Head of caudate nucleus (tissue), 42 donors: ENCODE measurements at places on chromosomes 4 and X.

- no peak for DNase-seq
Observed at GRCh38 chrX:79035421-79035820, 90.2 kb downstream of the P2RY10 start.

DNA sequence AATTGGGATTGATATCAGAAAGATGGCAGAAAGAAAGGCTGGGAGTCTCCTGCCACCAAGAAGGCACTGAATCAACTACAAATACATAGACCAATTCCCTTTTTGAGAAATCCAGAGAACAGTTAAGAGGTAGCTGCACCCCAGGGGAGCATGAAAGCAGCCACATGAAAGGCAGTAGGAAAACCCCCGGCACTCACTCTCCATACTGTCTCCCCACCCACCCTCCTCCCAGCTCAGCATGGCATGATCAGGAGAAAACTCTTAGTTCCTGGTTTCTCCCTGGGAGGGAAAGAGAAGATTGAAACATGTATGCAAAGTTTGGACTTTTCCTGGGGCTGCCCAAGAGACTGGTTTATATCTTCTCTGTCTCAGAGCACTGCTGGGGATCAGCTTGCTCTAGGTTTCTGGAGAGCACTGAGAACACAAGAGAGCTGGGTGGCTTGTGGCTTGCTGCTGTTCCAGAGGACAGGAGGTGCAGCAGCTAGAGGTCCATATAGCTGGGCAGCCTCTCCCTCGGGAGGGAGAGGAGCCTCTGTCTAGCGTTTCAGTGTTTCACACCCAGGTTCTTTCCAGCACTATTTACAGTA lies 305.7 kb downstream of the PDGFC start:
- DNase-seq: no peak

DNA sequence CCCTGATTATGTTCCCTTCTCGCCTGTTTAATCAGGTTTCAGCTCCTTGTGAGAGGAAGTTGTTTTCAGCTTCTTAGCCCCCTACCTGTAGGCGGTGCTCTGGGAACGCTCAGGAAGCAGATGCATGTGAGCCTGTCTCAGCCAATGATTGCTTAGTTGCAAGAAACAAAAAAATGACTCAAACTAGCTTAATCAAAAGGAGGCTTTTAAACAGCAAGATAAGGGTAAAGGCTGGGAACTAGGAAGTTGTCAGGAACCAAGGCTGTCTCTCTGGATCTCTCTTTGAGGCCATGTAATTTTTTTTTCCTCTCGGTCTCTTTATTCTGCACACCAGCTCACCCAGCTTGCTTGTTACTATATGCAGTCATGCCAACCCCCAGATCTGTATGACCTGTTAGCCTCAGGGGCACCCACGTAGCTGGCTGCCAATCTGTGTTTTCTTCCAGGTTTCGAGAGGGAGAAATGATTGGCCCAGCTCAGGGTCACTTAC lies 109.1 kb downstream of the PTTG2 start:
- no peak for DNase-seq

DNA sequence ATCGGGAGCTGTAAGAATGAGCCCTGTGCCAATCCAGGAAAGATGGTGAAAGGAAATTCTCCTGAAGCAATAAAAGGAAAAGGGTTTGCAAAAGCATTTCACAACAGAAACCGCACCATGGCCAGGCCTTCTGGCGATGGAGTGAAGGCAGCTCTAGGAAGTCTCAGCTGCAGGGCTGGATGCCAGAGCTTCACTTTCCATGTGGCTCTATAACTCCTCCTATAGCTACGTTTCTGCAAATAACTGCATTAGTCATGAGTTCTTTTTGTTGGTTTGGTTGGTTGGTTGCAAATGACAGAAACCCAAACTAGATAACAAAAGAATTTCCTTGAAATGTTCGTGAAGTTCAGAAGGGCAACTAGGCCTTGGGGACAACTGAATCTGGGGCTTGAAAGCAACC lies 84.6 kb downstream of the RELL1 start:
- no peak for DNase-seq

- peak; percentile 82 for DNase-seq
Observed at GRCh38 chr4:83010522-83011318, at the start of gene LIN54. LIN54 (minus strand) TSS chr4:83010823; CDS start chr4:82984844, 25,979 bp downstream.

DNA sequence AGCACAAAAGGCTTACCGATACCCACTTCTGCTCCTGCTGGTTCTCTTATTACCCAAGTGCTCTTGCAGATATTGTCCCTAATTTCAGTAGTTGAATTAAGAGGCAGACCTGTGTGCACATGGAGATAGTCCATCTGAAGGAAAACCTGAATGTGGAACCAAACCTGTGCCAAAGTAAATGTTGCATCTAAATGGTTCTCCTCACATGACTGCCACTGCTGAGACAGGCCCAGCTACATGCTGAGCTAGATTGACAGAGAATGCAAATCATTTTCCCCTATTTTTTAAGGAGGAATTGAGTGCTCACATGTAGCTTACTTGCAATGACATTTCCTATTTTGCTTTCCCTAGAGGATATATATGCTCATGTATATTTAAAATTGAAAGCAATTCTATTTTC lies 609.1 kb upstream of the TECRL start:
- DNase-seq: no peak

GRCh38 chr4:176921256-176921655 lies 128.5 kb upstream of the VEGFC start:
- no peak for DNase-seq

DNA sequence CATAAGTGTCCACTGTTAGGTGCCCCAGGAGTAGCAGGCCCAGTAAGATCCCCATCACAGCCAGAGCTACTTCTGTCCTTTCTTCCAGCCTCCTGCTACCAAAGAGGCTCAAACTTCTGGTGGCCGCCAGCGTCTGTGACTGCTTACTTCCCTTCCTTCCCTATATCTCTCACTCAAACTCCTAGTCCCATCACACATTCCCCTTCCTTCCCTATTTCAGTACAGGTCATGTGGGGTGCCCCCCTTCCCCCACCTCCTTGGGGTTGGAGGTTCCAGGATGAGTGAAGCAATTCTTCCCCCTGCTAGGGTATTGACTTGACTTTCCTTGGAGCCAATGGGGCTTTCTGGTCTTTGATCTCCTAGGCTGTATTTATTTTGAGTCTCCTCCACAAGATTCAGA lies at the start of gene VSIG4:
VSIG4 (minus strand) TSS at position 137 of the 400 bp plus-strand sequence; CDS start at position 55, 82 bp downstream.
- peak; percentile 30 for DNase-seq

DNA sequence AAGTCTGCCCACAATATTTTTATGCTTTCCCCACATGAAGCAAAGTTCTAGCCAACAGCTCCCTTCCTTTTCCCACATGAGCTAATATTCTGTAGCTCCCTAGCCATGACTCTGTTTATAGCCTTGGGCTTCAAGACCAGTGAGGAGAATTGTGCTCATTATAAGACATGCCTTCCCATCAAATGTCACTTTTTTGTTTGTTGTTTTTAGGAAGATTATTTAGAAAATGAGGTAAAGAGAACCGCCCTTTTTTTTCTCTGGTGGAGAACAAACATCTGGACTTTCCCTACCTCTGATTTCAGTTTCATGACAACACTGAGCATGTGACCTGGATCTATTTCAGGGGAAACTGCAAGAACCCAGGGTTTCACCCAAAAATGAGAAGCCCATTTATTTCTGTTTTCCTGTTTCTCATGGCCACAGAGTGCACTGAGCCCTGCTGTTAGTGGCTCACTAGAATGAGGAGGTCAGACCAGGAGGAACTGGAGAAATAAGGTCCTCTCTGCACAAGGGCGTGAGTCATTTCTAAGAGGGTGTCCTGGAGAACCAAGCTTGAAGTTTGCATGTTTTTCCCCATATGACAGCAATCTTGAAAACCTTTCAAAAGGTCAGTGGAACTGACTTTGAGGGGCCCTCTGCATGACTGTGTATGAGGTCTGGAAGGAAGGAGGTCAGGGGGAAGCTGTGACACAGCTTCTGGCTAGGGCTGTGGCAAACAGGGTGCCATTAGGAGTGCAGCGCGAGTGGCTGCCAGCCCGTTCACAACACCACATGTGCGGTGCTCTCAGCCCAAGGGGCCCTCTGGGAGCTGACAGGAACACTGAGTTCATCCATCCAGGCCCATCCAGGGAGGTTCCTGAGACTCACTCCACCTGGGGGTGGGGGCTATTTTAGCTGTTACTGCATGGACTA lies 55.2 kb downstream of the CHST7 start:
- no peak for DNase-seq

DNA sequence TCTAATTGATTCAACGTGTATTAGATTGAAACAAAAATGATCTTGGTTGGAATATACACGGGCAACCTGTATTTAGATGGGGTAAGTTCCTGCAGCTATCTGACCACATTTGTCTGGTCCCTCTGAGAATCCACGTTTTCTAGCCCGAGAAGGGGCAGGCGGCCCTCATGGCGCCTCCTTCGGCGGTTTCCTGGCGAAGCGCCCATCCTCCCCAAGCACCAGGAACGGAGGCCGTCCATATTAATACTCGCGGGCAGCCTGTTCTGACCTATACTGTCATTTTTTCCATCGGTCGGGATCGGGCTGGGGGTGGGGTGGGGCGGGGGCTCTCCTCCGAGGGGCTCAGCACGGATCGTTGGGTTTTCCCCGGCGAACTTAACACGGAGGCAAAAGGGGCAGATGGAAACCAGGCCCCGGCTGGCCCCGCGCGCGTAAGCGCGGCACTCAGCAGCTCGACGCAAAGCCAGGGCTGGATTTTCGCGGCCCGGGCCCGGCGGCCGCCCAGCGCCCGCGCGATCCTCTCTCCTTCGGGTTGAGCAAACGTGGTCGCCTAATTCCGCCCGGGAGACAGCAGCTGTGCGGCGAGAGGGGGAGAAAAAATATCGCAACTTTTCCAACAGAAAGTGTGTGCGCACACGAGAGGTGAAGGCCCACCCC lies 77.2 kb upstream of the BCOR start:
- DNase-seq: peak; percentile 61

DNA sequence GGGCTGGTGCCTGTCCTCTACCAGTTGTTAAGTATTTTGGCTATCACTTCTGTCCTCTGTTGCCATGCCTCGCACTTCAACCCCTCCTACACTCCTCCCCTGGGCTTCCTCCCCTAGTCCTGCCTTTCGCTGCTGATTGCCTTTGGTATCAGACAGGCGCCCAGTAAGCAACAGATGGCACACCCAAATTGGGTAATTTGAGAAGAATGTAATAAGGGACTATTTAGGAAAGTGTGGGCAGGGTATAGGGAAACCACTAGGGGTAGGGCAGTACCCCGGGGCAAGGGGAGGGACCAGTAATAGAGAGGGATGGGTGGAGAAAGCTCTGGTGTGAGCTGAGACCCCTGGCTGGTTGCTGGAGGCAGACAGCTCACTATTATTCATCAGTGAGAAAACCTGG lies 172.7 kb upstream of the USP9X start:
- DNase-seq: no peak
